ENCODE measurements at places on chromosomes 5 and 9.

DNA sequence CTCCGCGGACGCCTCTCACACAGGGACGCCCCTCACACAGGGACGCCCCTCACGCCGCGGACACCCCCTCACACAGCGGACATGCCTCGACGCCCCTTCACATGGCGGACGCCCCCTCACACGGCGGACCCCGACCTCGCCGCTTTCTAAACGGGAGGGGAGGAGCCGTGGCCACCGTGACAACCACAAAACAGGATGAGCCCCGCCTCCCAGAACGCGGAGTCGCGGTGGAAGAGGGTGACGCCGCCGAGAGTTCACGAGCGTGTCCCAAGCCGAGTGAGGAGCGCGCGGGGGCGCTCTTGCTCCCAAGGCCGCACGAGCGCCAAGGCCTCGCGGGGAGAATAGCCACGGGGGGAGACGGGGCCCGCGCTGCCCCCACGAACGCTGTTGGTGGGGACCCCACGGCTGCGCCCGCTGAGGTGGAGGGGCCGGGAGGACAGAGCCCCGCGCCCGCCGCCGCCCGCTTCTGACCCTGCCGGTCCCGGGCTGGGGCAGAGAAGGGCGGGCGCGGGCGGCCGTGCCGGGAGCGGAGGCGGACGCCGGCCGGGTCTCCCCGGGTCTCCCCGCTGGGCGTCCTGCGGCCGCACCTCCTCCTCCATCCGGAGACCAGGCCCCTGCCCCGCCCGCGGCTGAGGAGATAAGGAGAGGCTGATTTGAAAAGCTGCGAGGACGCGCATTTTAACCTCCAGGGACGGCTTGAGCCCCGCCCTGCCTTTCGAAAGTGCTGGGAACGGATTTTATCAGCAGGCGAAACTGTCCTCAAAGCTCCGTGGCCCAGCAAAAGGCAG lies 3.9 kb upstream of the NKD2 start:
- no peak for DNase-seq

- peak; percentile 37 for DNase-seq
Observed at GRCh38 chr5:151239237-151239861, 13.6 kb upstream of the GM2A start.

GRCh38 chr5:113321276-113321675 lies 113.5 kb downstream of the TSSK1B start:
- no peak for DNase-seq

- DNase-seq: no peak
Observed at GRCh38 chr5:14463629-14464028, 118.0 kb upstream of the OTULINL start.

DNA sequence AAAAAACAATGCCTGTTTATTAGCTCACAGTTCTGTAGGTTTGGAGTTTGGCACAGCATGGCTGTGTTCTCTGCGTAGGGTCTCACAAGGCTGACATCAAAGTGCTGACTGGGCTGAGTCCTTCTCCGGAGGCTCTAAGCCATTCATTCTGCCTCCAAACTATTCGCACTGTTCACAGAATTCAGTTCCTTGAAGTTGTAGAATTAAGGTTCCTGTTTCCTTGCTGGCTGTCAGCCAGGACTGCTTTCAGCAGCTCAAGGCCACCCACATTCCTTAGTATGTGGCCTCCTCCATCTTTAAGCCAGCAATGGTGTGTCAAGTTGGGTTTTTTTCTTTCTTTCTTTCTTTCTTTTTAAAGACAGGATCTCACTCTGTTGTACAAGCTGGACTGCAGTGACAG lies 161.9 kb downstream of the CDH6 start:
- DNase-seq: no peak

GRCh38 chr5:53784596-53784995 lies 224.2 kb downstream of the NDUFS4 start:
- no peak for DNase-seq

- DNase-seq: no peak
Observed at GRCh38 chr5:136159457-136159856, 26.8 kb downstream of the SMAD5 start.

DNA sequence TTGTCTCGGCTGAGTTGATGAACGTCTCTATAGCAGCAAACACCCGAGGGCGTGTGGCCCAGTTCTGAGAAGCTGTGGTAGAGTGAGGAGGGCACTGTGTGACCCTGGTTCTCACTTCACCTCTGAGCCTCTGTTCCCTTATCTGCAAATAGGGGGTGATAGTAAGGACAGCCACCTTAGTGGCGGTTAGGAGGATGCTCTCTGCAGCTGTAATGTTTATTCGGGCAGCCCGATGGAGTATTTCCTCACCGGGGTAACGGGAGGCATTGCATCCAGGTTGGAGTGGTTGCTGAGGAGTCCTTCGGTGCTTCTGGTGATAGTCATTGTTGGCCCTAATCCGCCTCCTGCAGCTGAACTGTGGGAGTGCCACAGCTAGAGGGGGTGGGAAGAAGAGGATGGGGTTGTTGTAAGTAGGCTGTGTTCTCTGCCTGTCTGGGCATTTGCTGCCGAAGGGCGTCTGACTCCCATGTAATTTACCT lies 13.9 kb downstream of the PRRC2B start:
- DNase-seq: peak; percentile 16

DNA sequence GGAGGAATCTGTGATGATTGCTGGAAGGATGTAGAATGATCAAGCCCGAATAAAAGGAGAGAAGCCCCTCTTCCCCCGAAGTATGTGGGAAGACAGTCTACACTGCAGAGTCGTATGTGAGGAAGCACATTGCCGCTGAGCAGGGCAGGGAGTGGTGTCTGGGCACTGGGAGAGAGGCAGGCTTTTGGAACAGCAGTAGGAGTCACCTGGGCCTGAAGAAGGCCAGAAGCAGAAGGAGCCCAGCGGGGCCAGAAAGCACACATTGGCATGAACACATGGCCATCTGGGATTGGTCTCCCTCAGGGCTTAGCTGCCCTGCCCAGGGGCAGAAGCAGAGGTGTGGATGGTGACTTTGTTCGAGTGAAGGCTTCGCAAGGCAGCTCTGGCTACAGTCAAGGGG lies 162.8 kb downstream of the ERCC6L2 start:
- DNase-seq: no peak

DNA sequence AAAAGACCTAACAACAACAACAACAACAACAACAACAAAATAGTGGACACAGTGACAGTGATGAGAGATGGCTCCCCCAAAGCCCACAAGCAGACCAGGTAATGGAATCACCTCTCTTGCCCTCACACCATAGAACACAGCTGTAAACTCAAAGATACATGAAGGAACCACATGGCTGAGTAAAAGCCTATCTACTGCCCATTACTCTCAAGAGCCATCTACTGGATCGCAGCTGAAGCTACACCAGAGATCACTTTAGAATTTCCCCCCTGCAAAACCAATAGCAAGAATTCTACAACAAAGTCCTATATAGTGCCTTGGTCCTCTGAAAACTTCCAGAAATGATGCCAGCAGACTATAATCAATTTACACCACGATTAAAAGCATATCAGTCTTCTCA lies 1537.6 kb upstream of the CDH9 start:
- no peak for DNase-seq

Measured in stimulated activated CD8-positive, alpha-beta memory T cell treated with anti-CD3 and anti-CD28 coated beads, Interleukin-15, amount 100 ng/mL, for 1 hour (primary cell).